ENCODE measurements at places on chromosomes 7 and 10.

- DNase-seq, result no peak
These were observed 32.1 kb upstream of the CNNM1 start for GRCh38 chr10:99297033-99297432.

DNA sequence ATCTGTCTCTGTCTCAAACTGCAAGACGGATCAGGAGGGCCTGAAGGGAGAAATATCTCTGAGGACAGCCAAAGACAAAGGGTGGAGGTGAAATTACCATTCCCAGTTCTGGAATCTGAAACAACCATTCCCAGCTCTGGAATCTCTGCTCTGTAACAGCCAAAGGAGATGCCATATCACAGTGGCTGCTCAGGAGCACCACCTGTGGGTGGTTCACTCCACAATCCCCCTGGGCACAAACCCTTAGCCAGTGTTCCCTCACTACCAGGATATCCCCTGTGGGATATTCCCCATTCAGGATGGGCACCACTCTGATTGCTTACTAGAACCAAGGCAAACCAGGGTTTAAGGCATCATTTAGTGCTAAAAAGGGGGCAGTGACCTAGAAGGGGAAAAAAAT, 199.0 kb downstream of the HTR7 start:
- no peak for DNase-seq

- no peak for DNase-seq
These were observed 93.4 kb downstream of the RNF216 start for GRCh38 chr7:5687936-5688630.

GRCh38 chr10:44017483-44018145, 367.3 kb downstream of the CXCL12 start:
- DNase-seq, result no peak

- DNase-seq, result peak; percentile 9
These were observed 748 bp downstream of the PHTF2 start for GRCh38 chr7:77799078-77799964.

- no peak for DNase-seq
These were observed 97.6 kb downstream of the SEM1 start for GRCh38 chr7:96612034-96612433.

DNA sequence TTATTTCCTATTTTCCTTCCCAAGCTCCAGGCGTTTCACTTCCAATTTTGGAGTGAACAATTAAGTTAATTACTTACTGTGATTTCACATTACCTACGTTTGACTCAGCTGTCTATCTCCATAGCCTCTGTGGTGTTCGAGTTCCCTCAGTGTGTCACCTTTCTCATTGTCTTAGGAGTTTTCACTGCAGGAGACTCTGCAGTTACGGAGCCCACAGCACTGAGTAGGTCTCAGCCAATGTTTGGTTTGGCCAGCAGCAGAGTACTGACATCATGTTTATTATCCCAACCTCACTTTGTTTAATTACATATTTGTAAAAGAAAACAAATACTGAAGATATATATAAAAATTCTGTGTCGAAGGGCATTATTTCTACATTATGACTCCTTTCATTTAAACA, 1123.9 kb downstream of the CNTNAP2 start:
- DNase-seq, result no peak

DNA sequence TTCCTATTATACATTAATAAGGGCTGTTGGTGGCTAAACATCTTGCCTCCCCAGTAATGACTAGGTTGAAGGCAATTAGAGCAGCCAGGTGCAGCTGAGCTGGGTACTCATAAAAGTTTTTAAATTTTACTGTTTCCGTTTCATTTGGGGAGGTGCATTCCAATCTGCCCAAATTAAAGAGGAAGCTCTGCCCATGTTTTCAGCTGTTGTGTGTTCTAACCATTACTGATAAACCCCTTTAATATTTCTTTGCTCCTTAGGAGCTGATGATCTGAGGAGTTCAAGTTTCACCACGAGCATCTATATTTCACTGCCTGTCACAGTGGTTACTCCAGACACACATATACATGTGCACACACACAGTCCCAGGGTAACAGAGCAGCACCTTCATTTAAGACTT, 94.4 kb downstream of the JAZF1 start:
- no peak for DNase-seq

DNA sequence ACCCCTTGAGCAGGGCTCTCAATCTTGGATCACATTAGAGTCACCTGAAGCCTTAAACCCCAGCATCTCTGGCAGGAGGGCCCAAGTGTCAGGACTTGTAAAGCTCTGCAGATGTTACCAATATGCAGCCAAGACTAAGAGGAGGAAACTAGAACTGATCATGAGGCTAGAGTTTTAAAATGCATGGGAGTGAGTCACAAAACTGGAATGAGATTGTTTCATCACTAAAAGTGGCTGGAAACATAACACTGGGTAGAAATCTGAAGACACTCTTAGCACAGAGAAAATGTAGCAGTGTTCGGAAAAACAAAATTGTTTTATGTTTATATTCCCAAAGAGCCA, 63.3 kb upstream of the GHITM start:
- no peak for DNase-seq

GRCh38 chr10:9243941-9244411, 1189.5 kb downstream of the GATA3 start:
- no peak for DNase-seq

DNA sequence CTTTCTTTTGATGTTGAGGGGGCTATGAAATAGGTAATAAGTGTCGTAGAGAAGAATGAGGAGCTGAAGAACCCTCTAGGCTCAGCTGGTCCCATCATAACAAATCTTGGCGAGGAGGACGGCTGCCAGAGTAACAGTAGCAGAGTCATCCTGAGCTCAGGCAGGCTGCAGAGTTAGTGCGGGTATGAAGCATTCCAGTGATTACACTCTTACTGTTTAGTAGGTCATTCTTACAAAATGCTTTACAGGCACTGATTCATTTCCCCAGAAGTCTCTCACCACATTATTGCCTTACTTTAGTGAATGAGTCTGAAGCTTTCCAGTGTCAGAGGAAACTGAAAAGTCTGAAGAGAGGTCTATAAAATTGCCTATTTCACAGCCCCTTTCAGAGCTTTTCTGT, 43.9 kb upstream of the GPR158 start:
- DNase-seq, result no peak

Data from NCI-H1694 (cell line).